Muscle of arm (tissue), 14 donors: ENCODE measurements at places on chromosomes 3 and 15.

DNA sequence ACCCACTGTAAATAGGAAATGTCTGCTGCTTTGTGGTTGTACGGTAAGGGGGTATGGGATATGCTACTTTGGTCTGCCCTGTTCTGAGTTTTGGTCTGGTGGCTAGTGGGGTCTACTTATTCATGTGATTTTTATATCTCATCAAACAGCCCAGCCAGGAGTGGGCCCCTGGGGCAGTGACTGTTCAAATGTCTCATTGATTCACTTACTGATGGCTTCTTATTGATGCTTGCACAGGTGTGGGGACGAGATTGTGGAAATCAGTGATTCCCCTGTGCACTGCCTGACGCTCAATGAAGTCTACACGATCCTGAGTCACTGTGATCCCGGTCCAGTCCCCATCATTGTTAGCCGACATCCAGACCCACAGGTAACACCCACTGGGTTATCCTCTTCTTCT, 38.5 kb downstream of the STARD5 start:
- no peak for DNase-seq

- DNase-seq, result no peak
Observed at GRCh38 chr3:123036352-123037014, 8.9 kb upstream of the SEMA5B start.

DNA sequence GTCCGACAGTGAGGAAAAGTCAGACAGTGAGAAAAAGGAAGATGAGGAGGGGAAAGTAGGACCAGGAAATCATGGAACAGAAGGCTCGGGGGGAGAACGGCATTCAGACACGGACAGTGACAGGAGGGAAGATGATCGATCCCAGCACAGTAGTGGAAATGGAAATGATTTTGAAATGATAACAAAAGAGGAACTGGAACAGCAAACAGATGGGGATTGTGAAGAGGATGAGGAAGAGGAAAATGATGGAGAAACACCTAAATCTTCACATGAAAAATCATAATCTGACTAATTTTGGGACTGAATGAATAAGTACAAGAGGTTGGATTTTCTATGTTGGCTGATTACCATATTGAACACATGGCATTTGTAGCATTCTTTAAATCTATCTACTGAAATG, 26.2 kb downstream of the SEC62 start:
- no peak for DNase-seq

GRCh38 chr15:100668348-100668745, 66.0 kb downstream of the ASB7 start:
- DNase-seq, result no peak

GRCh38 chr3:140686128-140686527, 8.3 kb downstream of the TRIM42 start:
- no peak for DNase-seq

DNA sequence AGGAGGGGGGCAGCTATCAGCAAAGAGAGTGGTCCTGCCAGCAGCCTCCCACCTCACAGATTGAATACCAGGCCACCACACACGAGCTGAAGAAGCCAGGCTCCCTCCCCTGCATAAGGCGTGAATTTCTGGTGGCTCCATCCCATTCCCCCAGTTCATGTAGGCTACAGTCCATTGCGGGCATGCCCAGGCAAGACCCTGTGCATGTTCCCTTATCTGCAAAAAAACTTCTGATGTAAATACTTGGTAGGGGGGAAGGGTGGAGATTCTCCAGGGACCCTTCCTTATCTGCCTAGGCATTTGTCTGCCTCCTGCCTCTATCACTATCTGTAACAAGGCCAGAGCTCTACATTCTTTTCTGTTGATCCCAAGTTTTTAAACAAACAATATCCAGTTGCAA, 27.6 kb upstream of the UBP1 start:
- no peak for DNase-seq

GRCh38 chr3:59566481-59566975, 516.7 kb upstream of the CFAP20DC start:
- DNase-seq, result no peak

- no peak for DNase-seq
Observed at GRCh38 chr3:52892625-52893311, 4.6 kb downstream of the STIMATE start.

DNA sequence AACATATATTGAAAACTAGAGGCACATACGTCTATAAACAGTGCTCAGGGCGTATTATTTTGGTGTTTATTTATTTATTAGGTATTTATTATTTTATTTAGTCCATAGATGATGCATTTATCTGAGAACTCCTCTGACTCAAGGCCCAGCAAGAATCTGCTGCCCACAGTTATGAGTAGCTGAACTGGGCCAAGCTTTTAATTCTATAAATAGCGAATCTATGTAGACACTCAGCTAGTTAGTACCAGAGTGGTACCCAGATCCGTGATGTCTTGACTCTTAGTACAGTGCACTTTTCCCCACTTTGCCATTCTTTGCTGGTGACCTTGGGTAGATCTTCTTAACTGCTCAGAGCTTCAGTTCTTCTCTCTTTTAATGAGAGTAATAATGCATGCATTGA, 370.4 kb upstream of the TPRG1 start:
- DNase-seq, result no peak

DNA sequence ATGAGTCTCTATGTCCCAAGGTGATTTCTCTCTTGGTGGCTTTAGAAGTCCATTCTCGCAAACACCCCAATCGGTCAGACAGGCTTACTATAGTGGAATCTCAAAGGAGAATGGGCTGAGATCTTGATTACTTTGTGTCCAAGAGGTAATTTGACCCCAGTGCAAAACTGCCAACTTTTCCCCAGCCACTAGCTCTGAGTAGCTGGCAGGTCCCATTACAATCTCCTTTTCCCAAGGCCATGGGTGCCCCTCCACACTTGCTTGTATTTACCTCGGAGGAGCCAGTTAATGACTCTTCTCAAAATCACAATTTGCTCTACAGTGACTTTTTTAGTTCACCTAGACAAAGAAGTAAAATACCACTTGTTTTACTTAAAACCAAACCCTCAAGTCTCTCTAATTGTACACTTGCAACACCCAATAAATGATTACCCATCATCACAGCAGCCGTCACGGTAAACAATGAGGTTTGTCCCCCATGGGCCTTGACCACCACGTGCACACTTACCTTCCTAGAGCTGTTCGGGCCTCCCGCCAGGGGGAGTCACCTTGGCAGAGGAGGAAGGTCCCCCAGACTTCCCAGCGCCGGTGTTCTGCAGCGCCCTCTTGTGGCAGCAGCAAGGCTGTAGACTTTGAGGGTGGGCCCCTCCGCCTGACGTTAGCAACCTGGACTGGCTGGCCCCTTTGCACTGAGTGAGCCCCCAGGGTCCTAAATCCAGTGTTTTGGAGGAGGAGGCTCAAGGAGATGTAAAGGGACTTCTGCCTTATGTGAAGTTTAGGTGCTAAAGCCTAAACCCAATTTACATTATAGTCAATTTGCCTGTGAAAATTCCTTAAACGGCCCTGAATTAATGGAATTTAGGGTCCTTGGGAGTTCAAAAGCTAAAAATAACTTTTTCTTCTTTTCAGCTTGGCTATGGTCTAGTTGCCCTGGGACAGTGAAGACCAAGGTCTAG, 18.7 kb upstream of the HDAC11 start:
- no peak for DNase-seq

DNA sequence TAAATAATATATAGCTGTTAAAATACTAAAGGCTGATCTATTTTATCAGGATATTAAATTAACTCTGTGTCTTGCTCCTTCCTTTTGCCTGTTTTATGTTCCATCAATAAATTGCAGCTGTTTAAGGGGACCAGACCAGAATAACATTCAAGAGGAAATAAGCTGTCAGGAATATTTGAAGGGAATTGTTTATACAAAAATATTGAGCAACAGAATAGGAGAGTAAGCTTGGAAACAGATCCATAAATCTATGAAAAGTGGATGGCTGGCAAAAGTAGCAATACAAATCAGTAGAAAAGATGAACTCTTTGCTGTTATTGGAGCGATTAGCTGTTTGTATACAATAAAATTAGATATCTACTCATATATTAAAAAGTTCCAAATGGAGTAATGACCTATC, 36.2 kb upstream of the PLSCR2 start:
- no peak for DNase-seq

DNA sequence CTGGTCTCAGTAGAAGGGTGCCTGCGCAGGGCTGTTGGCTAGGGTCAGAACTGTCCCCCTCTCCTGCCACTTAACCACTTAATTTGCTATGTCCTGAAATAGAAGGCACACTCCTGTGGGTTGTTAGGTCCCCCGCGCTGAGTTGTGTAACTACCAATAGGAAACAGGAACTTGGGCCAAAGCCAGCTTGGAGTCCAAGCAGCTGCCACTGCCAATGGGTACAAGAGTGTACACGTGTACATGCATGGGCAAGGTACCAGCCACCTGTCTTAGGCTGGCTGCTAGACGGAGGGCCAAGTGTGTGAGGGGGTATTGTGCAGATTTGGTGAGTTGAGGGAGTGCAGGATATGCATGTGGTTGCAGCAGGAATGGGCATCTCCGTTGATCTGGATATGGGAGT, 29.7 kb upstream of the POLG start:
- DNase-seq, result no peak

DNA sequence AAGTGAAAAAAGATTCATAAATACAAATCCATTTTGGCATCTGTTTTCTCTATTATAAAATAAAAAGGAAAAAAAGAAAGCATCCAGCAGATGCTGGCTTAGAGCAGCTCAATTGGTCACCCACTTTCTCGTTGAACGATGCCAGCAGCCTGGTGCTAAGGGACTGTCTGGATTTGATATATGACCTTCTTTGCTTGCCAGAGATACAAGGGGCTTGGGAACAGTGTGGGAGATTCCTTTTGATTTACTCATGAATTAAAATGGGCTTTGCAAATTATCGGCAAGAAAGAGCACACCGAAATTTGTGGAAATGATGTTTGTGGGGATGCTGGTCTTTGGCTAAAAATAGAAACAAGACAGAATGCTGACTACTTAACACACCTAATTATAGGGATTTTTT, 210.3 kb upstream of the STT3B start:
- no peak for DNase-seq

DNA sequence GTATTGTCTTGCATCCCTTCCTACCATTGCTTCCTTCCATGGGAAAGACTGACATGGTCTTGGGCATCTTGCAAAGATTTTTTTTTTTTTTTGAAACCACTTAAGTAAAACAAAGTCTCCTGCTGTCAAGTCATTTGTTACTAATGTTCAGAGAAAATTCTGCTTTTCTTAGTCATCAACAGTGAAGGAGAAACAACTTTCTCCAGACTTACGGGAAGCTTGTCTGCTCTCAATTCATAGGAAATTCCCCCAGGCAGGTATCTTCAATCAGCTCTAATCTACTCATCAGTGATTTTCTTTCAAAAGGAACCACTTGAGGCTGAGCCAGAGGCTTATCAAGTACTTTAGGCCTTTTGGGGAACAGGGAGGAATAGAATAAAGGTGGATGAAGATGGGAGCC, 15.9 kb upstream of the DRD3 start:
- DNase-seq, result no peak

DNA sequence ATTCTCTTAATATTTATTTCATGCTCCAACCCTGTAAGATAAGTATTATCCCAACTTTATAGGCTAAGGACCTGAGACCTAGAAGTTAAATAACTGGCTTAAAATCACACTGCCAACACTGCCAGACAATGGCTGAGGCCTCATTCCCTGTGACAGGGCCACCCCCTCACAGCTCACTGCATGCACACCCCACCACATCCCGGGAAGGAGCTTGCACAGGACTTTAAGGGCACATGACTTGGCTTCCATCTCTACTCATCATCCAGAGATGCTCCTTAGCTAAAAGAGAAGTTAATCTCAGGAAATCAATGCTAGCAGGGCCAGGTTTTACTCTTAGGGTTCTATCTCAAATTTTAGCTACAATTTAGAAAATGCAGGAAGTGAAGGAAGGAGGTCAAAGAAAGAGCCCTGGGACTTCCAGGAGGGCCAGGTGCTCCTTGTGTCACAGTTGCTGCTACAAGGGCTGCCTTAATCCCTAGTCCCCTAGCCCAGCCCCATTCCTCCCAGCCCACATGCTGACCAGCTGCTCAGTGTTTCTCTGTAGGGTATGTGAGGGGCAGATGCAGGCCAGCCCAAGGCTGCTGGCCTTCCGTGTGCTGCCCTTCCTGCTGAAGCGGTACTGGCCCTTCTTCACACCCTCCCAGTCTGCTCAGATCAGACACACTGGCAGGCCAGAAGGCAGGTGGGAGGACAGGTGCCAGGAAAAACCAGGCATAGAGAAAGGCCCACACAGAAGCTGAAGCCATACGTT, 53.5 kb downstream of the WWTR1 start:
- DNase-seq, result no peak

DNA sequence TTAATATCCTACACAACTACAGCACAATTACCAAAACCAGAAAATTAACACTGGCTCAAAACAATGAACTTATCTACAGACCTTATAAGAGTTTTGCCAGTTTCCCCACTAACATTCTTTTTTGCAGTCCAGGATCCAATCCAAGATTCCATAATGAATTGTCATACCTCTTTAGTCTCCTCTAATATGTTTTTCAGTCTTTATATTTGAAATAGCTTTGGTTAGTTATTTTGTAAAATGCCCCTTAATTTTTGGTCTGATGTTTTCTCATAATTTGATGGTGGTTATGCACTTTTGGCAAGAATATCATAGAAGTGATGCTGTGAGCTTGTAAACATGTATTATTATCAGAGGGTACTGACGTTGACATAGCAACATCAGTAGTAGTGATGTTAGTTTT, 124.3 kb downstream of the ISL2 start:
- no peak for DNase-seq

DNA sequence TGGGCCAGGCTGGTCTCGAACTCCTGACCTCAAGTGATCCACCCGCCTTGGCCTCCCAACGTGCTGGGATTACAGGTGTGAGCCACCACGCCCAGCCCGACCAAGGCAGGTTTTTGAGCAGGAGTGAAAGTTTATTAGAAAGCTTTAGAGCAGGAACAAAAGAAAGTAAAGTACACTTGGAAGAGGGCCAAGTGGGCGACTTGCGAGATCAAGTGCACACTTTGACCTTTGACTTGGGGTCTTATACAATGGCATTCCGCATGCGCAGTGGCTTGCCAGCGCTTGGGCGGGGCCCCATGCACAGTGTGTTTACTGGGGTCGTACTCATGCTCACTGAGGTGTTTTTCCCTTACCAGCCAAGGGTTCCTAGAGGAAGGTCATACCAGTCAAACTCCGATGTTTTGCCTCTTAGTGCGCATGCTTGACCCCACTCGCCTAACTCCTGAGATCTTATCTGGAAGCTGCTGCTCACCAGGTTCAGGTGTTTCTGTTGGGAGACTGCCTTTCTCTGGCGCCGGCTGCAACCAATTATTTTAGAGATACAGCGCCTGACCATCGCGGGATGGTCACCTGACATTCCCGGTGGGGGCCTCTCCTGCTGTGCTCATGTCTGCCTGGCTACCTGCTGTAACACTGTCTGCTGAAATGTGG, 46.9 kb upstream of the FLNB start:
- no peak for DNase-seq

- no peak for DNase-seq
Observed at GRCh38 chr3:13045241-13045903, 27.9 kb downstream of the IQSEC1 start.

- no peak for DNase-seq
Observed at GRCh38 chr3:159919873-159920272, 68.8 kb upstream of the IL12A start.

DNA sequence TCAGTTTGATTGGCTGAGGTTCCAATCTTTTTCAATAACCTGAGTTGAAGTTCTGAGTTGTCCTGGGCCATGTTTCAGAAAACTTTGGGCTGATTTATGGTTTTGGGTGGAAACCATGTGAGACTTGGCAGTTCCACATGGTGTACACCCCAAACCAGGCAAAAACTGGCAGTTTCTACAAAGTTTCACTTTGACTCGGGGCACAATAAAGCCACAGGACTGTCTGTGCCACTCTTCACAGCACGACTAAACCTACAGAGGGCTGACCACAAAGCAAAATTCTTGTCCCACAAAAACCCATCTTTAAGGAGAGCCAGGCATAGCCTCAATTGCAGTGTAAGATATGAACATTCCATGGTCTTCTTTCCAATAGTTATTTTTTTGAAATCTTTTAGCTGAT, 155.0 kb downstream of the DUT start:
- DNase-seq, result no peak
